ENCODE measurements at places on chromosomes 1 and 21.

- no peak for DNase-seq
These were observed 75.9 kb upstream of the SMYD2 start for GRCh38 chr1:214205053-214205452.

DNA sequence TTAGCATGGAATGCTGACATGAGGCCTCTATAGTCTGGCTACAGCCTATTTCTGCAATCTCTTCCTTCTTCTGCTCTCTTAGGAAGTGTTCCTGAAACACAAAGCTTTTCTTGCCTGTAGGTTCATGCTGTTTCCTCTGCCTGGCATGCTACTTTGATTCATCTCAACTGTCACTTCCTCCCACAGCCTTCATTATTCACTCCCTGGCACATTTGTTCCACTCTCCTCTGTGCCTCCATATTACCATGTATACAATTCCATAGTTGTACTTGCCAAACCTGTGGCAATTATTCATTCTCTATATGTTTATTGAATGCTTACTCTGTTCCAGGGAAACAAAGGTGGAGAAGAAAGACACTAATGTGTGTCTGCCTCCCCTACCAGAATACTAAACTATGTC, 210.2 kb downstream of the LRRC7 start:
- no peak for DNase-seq

DNA sequence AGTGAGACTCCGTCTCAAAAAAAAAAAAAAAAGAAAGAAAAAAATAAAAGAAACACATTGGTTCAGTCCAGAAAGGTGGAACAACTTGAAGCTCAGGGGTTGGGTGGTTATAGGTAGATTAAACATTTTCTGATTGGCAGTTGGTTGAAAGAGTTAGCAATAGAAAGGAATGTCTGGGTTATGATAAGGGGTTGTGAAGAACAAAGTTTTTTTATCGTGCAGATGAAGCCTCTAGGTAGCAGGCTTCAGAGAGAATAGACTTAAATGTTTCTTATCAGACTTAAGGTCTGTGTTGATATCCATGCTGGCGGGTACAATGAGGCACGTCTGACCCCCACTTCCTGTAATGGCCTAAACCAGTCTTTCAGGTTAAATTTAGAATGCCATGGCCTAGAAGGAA, 45.0 kb upstream of the PDE9A start:
- no peak for DNase-seq

DNA sequence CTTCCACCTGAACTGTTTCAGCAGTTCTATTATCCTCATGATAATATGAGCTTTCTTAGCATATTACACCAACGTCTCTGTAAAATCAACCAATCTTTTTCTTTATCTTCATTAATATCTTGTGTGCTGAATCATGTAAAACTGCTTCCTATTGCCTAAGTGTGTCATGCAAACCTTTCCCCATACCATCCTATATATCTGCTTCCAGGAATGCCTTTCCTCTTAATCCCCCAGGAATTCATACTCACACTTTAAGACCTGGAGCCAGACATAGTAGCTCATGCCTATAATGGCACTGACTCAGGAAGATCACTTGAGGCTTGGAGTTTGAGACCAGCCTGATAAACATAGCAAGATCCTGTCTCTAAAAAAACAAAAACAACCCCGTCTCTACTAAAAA, 183.9 kb downstream of the NRIP1 start:
- DNase-seq, result no peak

DNA sequence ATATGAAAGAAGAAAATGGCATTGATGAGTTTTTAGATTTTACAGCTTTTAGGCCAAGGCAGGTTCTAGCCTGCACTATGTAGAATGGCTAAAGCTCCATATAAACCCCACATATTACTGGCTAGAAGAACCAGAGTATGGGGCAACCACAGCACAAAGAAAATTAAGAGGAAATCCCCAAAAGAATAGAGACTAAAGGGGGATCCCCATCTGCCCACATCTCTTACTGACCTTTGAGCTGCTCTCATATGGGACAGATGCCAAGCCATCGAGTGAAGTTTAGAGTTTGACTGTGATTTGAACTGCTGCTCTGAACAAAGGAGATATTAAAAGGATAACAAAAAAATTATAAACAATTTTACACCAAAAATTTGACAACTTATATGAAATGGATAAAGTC, 102.2 kb upstream of the HAO2 start:
- no peak for DNase-seq

GRCh38 chr1:156146020-156146768, 7.2 kb upstream of the SEMA4A start:
- peak; percentile 80 for DNase-seq

GRCh38 chr1:8462371-8462892, 144.5 kb downstream of the SLC45A1 start:
- no peak for DNase-seq

DNA sequence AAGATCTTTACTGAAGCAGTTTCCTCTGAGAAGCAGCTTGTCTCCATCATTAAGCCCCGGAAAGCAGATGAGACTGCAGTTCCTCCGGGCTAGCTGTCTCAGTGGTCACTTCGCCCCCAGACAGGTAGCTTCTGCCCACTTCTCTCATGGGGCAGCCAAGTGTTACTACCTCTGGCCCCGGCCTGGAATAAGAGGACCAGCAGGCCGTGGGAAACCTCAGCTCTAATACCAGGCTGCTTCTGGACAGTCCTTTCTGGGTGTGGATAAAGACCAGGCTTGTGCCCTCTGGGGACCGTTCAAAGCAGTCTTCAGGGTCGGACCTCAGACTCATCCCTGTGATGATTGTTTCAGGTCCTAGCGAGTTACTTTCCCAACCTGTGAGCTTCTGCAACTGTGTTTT, 54.8 kb downstream of the RUNX3 start:
- DNase-seq, result no peak

GRCh38 chr21:41326414-41327080, 9.9 kb downstream of the FAM3B start:
- no peak for DNase-seq

DNA sequence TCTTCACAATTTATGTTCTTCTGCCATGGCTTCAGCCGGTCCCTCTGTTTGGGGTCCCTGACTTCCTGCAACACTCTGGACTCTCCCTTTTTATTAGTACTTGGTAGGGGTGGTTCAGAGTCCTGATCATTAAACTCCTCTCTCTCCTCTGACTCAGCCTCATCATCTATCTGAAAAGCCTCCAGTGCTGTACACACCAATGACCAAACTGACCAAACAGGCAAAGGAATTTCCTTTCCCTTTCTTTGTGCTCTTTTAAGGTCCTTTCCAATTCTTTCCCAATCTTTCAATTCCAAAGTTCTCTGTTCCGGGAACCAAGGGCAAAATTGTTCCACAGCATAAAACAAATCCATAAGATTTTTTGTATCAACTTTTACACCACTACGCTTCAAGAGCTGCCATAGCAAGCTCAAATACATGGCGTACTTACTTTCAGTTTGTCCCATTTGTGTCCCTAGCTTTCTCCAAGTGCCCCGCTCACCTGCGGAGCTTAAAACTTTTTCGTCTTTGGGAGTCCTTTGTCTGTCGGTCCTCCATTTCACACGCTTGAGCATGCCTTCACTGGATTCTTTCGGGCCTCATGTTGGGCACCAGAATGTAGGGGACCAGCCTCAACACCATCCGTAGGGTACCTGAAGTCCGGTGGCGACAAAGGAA, 9.6 kb downstream of the DAP3 start:
- DNase-seq, result no peak

GRCh38 chr1:183238071-183238470, 52.0 kb downstream of the LAMC2 start:
- DNase-seq, result no peak

All from smooth muscle cell of the brain vasculature (primary cell).